Endothelial cell of umbilical vein (primary cell): ENCODE measurements at places on chromosomes 4 and X. TPM values are rescaled to one million over a fixed set of nuclear protein-coding genes. Genes with fewer than 3 reads are reported as not detected.

GUCY1B1 gene
- polyA plus RNA-seq = 1.7 and 1.9 TPM in 2 replicates

MAGEA3 gene
- not detected in 2 replicates for polyA plus RNA-seq

WNK3 gene
- polyA plus RNA-seq = 0.29 and 0.30 TPM in 2 replicates

ARHGAP6 gene
- 0.33 and 0.83 TPM in 2 replicates for polyA plus RNA-seq

RTL3 gene
- 0.04 TPM in 1 of 2 replicates, not detected in the other for polyA plus RNA-seq

TRIM61 gene
- polyA plus RNA-seq = not detected in 2 replicates

BEX5 gene
- 0.73 and 0.88 TPM in 2 replicates for polyA plus RNA-seq

FAM236D gene
- polyA plus RNA-seq = not detected in 2 replicates

EGF gene
- not detected in 2 replicates for polyA plus RNA-seq

PWWP3B gene
- polyA plus RNA-seq = not detected in 2 replicates

AMOT gene
- polyA plus RNA-seq = 0.68 and 1.2 TPM in 2 replicates

FREM3 gene
- 0.08 and 0.10 TPM in 2 replicates for polyA plus RNA-seq

PABPC4L gene
- polyA plus RNA-seq = 0.37 and 0.51 TPM in 2 replicates

GAB3 gene
- 6.0 and 6.1 TPM in 2 replicates for polyA plus RNA-seq

CA5B gene
- polyA plus RNA-seq = 1.8 and 2.3 TPM in 2 replicates

TMSB4X gene
- polyA plus RNA-seq = 4,136 and 4,540 TPM in 2 replicates

MBTPS2 gene
- polyA plus RNA-seq = 8.8 and 11.4 TPM in 2 replicates

MEPE gene
- polyA plus RNA-seq = not detected in 2 replicates

EIF1AX gene
- polyA plus RNA-seq = 7.9 and 12.8 TPM in 2 replicates

SPANXN3 gene
- polyA plus RNA-seq = not detected in 2 replicates

COL4A6 gene
- polyA plus RNA-seq = 0.33 and 0.62 TPM in 2 replicates

TMEM31 gene
- polyA plus RNA-seq = 0.19 TPM in 1 of 2 replicates, not detected in the other

S100P gene
- 0.06 TPM in 1 of 2 replicates, not detected in the other for polyA plus RNA-seq

SOWAHB gene
- polyA plus RNA-seq = not detected in 2 replicates

GSPT2 gene
- polyA plus RNA-seq = 2.0 and 2.1 TPM in 2 replicates

GAGE1 gene
- polyA plus RNA-seq = not detected in 2 replicates

UGT2B17 gene
- polyA plus RNA-seq = not detected in 2 replicates

UGT2A3 gene
- polyA plus RNA-seq = not detected in 2 replicates

GYPA gene
- polyA plus RNA-seq = not detected in 2 replicates

IL2 gene
- polyA plus RNA-seq = not detected in 2 replicates

CDKL5 gene
- polyA plus RNA-seq = 1.2 and 1.5 TPM in 2 replicates

CT45A6 gene
- polyA plus RNA-seq = not detected in 2 replicates

CXorf65 gene
- polyA plus RNA-seq = not detected in 2 replicates

TMEM271 gene
- polyA plus RNA-seq = not detected in 2 replicates

CHIC1 gene
- polyA plus RNA-seq = 2.4 and 3.0 TPM in 2 replicates

CFAP99 gene
- polyA plus RNA-seq = 0.03 TPM in 1 of 2 replicates, not detected in the other

MGST2 gene
- polyA plus RNA-seq = 57.3 and 78.9 TPM in 2 replicates

IL3RA gene
- polyA plus RNA-seq = 34.5 and 35.1 TPM in 2 replicates

MAEA gene
- polyA plus RNA-seq = 108 and 116 TPM in 2 replicates

SPANXB1 gene
- not detected in 2 replicates for polyA plus RNA-seq

PABPC1L2A gene
- not detected in 2 replicates for polyA plus RNA-seq

PAGE2B gene
- polyA plus RNA-seq = not detected in 2 replicates

TCEAL2 gene
- polyA plus RNA-seq = not detected in 2 replicates

SLC6A14 gene
- not detected in 2 replicates for polyA plus RNA-seq

TLL1 gene
- 0.25 and 0.41 TPM in 2 replicates for polyA plus RNA-seq

CSN3 gene
- polyA plus RNA-seq = not detected in 2 replicates

DCUN1D4 gene
- 20.5 and 24.8 TPM in 2 replicates for polyA plus RNA-seq

PAGE1 gene
- polyA plus RNA-seq = not detected in 2 replicates

TMEM35A gene
- 10.4 and 11.0 TPM in 2 replicates for polyA plus RNA-seq
